C1 segment of cervical spinal cord (tissue), 14 donors: ENCODE measurements at places on chromosomes 5 and 9.
A peak's percentile ranks its signal among the peaks of the same experiment; 100 is the strongest.

- no peak for DNase-seq
Observed at GRCh38 chr5:81450940-81451339, 57.0 kb upstream of the ACOT12 start.

- DNase-seq, result no peak
Observed at GRCh38 chr9:130774183-130774582, 60.9 kb upstream of the ABL1 start.

DNA sequence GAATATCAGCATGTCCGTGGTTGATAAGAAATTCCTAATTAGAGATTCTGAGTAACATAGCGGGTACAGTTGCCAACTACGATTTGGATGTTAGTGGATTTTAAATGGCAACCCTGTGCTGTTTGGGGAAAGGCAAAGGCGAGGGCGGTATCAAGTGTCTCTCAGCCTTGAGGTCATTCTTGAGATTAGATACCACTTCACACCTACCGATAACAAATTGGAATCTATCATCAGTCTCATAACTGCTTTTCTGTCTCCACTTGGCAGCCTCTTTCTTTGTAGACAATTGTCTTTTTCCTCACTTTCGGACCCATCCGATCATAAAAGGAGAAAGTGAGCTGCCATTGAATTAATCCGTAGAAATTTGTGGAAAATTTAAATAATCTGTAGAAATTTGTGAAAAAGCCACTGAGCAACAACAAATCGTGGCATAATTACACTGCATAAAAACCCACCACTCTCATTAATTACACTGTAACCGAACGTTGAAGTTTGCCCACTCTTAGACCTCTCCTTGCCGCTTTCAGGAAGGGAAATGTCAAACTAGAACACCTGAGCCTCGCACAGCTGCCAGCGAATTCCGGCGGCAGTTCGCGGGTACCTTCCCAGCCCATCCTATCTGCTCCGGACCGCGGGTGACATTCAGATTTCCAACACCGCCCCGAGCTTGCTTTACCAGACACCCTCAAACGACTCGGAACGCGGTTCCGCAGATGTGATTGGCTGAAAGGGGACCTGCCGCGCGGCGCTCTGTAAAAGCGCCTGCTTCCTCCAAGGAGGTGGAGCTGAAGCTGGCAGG is 849 bp upstream of the RGMB start:
- peak; percentile 14 for DNase-seq

GRCh38 chr5:154402611-154403010 is 43.2 kb upstream of the SAP30L start:
- no peak for DNase-seq

- DNase-seq, result peak; percentile 7
Observed at GRCh38 chr5:168947212-168947868, 353.6 kb downstream of the SLIT3 start.

- DNase-seq, result no peak
Observed at GRCh38 chr9:72888067-72888466, 64.8 kb downstream of the ALDH1A1 start.

DNA sequence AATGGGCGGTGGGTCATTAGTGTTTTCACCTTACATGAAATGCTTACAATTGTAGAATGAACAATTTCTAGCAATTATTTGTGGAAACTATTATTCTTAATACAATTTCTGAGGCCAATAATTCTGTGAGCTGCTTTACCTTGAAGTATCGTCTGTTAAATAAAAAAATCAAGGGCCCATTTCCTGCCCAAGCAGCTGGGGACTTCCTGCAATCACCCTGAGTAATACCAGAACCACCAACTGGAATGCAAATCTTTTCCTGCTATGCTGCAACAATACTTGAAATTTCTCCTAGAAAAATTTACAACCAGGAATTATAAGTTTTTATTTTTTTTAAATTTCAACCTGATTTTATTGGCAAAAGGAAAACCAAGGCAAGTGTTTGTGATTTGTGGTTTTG is 52.6 kb downstream of the ADAMTS16 start:
- no peak for DNase-seq

DNA sequence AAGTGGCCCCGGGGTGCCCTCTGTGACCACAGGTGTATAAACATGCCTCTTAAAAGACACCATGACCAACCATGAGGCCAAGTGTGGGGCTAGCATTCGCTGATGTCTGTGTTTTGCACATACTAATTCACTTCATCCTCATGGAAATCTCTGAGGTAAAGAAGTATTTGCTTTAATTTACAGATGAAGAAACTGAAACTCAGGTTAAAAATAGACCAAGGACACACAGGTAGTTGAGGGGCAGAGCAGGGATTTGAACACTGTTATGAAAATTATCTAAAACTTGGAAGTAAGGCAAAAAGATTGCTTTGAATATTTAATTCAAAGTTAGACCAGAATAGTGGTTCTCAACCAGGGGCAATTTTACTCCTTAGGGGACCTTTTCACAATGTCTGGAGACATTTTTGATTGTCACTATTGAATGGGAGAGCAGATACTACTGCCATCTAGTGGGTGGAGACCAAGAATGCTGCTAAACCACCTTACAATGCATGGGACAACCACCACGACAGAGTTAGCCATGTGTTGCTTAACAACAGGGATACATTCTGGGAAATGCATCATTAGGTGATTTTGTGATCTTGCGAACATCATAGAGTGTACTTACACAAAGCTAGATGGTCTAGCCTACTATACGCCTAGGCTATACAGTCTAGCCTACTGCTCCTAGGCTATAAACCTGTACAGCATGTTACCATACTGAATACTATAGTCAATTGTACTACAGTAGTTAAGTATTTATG is 8.0 kb upstream of the FXN start:
- DNase-seq, result no peak

GRCh38 chr9:88256216-88256615 is 117.9 kb upstream of the SPATA31C2 start:
- DNase-seq, result no peak

DNA sequence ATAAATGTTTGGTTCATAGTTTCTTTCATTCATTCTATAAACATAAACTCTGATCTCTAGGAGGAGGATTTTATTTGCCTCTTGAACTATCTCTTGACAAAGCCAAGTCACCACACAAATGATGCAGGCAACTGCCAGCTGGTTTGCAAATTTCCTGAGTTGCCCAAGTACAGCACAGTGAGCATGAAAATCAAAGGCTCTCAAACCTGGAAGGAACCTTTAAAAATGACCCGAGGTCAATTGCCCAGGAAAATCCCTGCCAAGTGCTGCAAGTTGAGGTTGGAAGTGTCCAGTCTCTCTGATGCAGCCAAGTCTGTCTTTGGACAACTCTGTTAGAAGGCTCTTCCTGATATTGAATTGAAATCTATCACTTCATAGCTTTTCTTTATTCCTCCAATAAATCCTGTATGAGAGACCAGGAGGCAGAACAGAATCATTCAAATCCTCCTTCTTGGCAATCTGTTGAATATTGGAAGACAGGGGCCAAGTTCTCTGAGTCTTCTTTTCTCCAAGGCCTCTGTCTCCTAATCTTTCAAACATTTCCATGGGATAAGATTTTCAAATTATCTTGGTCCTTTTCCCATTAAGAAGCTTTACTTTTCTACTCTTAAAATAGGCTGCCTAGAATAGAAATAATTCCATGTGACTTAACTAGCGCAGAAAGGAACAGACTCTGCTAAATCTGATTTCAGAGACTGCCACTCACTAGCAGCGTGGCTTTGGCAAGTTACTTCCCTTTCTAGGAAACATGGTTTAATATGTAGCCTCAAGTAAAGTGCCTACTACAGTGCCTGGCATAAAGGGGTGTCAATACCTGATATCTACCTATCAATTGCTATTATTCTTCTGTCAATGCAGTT is 159.2 kb downstream of the SNX18 start:
- no peak for DNase-seq

GRCh38 chr5:139911425-139912120 is 116.0 kb downstream of the PSD2 start:
- DNase-seq, result no peak

DNA sequence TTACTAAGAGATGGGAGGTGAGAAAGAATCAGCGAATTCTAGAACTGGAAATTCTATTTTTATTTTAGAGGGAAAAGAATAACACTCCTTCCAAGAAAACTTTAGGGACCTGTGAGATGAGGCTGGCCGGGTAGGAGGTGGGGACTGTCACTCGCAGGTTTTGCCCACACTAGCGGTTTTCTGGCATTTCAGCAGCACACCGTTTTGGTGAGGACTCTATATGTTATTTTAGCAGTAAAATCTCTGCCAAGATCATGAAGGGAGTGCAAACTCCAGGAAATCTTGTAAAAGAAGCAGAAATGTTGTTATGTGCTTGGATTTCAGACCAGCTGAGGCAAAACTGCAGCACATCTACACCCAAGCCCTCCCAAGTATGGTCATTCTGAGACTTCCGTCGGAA is 470.6 kb downstream of the PSAT1 start:
- DNase-seq, result no peak

DNA sequence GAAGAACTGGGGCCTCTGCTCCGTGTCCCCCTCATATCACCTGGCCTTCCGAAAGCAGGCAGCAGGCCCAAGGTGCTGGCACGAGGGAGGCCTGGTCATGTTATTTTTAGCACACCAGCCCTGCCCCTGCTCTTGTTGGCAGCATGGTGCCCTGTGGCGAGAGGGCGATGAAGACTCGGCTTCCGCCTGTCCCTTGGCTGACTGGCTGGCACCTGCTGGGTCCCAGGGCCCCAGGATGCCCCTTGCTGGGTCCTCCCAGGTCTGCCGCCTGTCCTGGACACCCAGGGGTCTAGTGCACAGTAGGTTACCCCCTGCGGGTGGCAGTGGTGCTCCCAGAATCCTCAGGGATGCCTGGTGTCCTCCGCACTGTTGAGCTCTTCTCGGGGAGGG is 77.0 kb downstream of the RXRA start:
- no peak for DNase-seq

GRCh38 chr5:78805-79149 is 13.2 kb upstream of the PLEKHG4B start:
- no peak for DNase-seq

DNA sequence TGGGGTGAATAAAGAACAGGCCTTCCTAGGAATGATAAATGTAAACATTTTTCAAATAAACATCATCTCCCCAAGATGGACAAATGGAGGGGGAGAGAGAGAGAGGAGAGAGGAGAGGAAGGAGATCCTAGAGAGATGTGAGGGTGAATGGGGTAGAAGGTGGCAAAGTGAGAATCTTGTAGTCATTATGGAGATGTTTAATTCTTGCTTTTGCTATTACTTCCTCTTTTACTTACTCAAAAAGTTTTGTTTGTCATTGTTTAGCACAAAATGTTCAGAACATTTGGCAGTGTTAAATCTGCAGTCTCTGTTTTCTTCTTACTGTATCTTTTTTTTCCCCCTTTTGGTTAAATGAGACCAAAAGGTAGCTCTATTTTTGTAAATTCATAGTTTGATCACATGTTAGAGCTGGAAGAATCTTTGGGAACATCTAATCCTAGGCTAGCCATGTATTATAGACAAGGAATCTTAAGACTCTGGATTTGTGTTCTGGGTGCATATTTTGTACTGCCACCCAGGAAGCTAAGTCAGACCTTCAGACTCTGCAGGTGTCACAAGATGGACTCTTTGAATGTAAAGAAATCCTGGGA is 266.1 kb downstream of the NTRK2 start:
- DNase-seq, result no peak

DNA sequence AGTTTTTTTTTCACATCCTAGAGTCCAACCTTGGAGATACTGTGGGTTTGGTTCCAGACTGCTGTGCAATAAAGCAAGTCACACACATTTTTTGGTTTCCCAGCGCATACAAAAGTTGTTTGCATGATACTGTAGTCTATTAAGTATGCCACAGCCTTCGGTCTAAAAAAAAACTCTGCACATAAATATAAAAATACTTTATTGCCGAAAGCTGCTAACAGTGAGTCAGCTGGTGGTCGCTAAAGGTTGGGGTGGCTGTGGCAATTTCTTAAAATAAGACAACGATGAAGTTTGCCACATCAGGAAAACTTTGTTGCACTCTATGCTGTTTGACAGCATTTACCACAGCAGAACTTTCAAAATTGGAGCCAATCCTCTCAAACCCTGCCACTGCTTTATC is 37.4 kb downstream of the UBQLN1 start:
- DNase-seq, result no peak

GRCh38 chr9:74132986-74133385 is 364.1 kb upstream of the RORB start:
- no peak for DNase-seq

DNA sequence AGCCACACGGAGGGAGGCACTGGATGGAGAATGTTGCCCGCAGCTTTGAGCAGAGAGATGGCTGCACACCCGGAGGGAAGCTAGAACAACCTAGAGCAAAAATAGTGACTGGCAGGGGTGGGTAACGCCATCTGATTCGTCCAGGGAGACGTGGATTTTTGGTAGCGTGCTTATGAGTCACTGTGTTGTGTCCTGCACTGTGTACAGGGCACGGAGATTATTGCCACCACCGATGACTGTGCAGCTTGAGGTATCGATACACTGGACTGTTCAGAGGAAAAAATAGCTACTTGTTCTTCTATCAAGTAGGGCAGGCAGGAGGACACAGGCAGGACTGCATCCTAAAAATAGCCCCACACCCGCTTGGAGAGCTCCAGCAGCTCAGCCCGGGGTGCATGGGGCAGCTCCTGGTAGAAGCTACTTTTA is 6.0 kb downstream of the UBE2QL1 start:
- DNase-seq, result no peak

- no peak for DNase-seq
Observed at GRCh38 chr5:1014781-1015221, 6.2 kb downstream of the NKD2 start.
